ENCODE measurements at places on chromosomes 6 and 20.

- no peak for DNase-seq
These were observed 140.9 kb upstream of the MOCS1 start for GRCh38 chr6:40075056-40075590.

GRCh38 chr6:123764722-123765121, 38.9 kb upstream of the NKAIN2 start:
- DNase-seq, result no peak

GRCh38 chr20:2899243-2899642, 26.0 kb downstream of the PTPRA start:
- DNase-seq, result peak; percentile 36

DNA sequence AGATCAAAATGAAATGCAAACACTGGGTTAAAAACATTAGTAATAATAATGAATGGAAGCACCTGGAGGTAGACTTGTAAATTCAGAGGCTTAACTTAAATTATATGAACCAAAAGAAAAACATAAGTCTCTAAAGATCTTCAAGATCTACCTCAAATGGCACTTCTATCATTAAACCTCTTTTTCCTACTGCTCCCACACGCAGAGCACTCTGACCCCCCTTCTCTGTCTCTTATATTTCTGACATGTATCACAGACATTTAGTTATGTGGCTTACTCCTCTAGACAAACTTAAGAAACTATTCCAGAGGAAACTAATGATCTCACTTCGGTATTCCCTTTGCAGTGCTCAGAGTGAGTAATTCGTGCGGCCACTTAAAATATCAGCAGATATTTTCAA, 1.1 kb downstream of the TBC1D32 start:
- DNase-seq, result no peak

GRCh38 chr6:14945461-14946185, 300.2 kb upstream of the JARID2 start:
- DNase-seq, result no peak

- no peak for DNase-seq
These were observed 351.2 kb downstream of the CDC5L start for GRCh38 chr6:44738601-44739146.

DNA sequence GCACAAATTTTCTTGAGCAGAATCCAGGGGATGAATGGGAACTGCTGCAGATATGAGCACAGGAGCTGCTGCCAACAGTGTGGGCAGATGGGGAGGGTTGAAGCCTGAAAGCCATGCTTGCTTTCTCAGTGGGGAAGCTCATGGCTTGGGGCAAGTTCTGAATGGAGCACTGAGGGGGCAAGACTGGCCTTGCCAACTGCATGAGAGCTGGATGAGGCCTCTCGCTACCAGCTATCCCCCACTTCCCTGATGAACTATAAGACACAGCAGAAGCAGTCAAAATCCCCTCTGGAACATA, 28.3 kb downstream of the TREM1 start:
- no peak for DNase-seq

GRCh38 chr20:3980260-3981131, 34.9 kb downstream of the RNF24 start:
- DNase-seq, result peak; percentile 58

DNA sequence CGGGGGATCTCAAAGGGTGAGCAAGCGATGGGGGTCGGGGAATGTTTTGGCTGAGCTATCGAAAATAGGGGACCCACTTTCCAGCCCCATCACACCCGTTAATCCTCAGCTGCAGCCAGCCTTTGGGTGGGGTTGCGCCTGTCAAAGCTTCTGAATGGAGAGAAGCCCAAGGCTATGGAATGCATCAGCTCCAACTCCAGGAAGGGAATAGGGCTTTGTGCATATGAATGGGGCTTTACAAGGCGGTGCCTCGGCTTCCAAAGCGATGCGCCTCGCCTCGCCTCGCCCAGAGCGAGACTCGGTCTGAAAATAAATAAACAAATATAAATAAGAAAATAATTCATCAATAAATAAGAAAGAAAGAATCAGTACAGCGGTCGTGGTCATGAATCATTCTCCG, 751.4 kb upstream of the DEFB115 start:
- no peak for DNase-seq
